ENCODE measurements at places on chromosomes 6 and 20. TPM values are rescaled to one million over a fixed set of nuclear protein-coding genes. Genes with fewer than 3 reads are reported as not detected.

The KCNK16 gene
- not detected for total RNA-seq

The MYCT1 gene
- not detected for total RNA-seq

The STMND1 gene
- not detected for total RNA-seq

The TREM2 gene
- not detected for total RNA-seq

The TP53TG5 gene
- 0.07 TPM for total RNA-seq

The OR2H2 gene
- total RNA-seq, result not detected

The ALDH8A1 gene
- 1.6 TPM for total RNA-seq

The VSTM2L gene
- total RNA-seq, result not detected

DNA sequence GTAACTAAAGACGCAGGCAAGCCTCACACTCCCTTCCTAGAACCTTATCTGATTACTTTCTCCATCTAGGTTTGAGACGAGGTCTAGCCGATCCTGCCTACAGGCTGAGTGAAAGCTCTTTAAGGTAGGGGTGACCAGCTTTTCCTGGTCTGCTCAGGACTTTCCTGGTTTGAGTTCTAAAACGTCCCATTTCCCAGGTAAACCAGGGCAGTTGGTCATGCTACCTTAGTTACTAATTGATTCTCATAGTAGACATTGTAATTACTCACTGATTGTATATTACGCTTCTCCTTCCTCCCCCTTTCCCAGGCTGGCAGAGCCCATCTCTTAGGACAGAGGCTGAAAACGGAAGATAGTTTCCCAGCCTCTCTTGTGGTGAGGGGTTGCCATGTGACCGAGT, 27.9 kb upstream of the RSPO4 start:
- peaks cover 17% of the 10 kb centered on the region for H3K27me3 ChIP-seq
- no peak overlapping the region for H3K27ac ChIP-seq
- DNase-seq, result no peak
- H3K36me3 ChIP-seq, result no peaks in the 10 kb centered on the region
- no peaks in the 10 kb centered on the region for H3K4me1 ChIP-seq

DNA sequence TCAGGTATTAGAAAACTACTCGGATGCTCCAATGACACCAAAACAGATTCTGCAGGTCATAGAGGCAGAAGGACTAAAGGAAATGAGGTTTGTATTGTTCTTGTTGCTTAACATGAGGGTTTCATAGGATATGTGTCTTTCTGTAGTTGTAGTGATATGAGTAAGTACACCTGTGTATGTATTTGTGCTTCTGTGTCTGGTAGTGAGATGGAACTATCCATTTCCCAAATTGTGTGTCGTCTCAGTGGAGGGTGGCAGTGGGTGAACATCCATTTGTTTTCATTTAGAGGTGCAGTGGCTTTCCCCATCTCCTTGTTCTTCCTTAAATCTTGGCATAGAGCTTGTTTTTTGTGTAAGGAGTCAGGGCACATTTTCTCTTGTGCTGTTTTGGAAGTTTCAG, 8.2 kb downstream of the ASXL1 start:
- DNase-seq, result no peak
- peak overlapping the region; percentile 16 for H3K4me3 ChIP-seq

GRCh38 chr6:30013291-30013922, 47.7 kb upstream of the POLR1H start:
- DNase-seq, result peak; percentile 27
- H3K27me3 ChIP-seq, result peaks cover 9% of the 10 kb centered on the region
- H3K4me1 ChIP-seq, result no peaks in the 10 kb centered on the region
- H3K4me3 ChIP-seq, result no peak overlapping the region
- no peak overlapping the region for H3K27ac ChIP-seq

DNA sequence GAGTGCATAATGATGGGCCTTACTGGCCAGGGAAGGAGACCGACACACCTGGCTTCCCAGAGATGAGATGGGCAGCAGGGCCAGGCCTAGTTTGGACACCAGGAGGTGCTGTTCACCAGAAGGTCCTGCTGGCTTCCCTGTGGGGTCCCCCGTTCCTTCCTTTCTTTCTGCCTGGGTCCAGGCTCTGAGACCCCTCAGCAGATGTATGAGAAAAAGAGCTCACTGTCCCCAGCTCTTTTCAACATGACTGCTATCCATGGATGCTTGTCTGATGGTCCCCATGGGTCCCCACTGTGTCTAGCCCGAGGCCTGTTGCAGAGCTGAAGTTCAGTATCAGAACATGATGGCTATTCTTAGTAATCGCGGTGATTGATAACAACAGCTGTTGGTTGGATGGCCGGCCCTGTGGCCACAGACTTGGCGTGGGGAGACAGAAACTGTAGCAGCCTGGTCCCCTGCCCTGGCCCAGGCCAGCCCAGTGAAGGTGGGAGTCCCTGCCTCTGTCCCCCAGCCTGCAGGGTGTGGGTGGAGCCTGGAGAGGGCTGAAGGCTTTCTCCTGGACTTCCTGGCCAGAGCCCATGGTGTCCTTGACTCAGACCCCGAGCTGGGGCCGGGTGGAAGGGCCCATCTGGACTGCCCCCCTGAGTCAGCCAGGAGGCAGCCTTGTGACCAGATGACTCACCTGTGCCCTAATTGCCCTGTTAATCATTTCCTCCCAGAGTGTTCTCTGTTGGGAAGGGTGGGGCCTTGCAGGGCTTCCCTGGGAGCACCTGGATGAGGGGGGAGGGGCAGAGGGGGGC, 9.9 kb upstream of the BAK1 start:
- H3K27ac ChIP-seq, result no peak overlapping the region
- no peak for DNase-seq
- no peak overlapping the region for H3K4me3 ChIP-seq
- H3K4me1 ChIP-seq, result peaks cover 28% of the 10 kb centered on the region
- H3K36me3 ChIP-seq, result peaks cover 2% of the 10 kb centered on the region

- no peak overlapping the region for H3K4me3 ChIP-seq
- DNase-seq, result no peak
- no peaks in the 10 kb centered on the region for H3K4me1 ChIP-seq
Measured at GRCh38 chr6:108644252-108644651, 83.5 kb downstream of the FOXO3 start.

GRCh38 chr6:140311146-140311545, 936.7 kb upstream of the CITED2 start:
- H3K4me1 ChIP-seq, result no peaks in the 10 kb centered on the region
- H3K27me3 ChIP-seq, result no peaks in the 10 kb centered on the region
- no peaks in the 10 kb centered on the region for H3K36me3 ChIP-seq
- no peak overlapping the region for H3K4me3 ChIP-seq
- DNase-seq, result no peak
- H3K27ac ChIP-seq, result no peak overlapping the region

DNA sequence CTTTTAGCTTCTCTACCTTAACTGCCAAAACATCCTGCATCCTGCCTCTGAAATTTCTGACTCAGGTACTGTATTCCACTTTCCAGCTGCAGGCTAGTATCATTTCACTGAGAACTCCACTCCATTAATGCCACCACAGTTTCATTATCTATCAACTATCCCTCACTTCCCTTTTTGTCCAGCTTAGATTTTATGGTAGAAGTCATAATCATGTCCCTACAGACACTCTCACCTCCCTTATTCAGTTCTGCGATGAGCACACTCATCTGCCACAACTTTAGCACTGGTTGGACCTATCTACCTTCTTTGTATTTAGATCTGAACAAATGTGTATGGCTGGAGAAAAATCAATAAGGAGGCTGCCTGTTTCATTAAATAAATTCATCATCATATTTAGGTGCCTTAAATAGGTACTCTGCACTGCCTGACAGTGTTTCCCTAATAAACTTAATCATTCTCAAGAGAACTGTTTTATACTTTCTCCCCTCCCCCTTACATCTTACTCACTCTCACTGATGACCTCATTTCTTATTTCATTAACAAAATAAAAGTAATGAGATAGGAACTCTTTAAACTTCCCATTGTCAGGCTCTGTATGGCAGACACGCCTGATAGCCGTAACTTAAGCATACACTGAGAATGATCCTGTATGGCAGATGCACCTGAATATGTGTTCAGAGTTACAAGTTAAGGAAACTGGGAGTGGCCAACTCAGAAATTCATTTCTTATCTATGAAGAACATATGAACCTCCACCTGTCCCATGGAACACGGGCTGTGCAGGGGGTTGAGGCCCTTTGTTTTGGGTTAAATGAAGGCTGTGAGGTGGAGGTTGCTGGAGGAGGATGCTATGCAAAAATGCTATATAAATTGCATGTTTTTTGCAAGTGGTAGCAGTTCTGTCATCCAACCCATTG, 95.3 kb upstream of the MAN1A1 start:
- no peak for DNase-seq
- H3K27ac ChIP-seq, result no peak overlapping the region
- no peak overlapping the region for H3K4me3 ChIP-seq
- peaks cover 10% of the 10 kb centered on the region for H3K36me3 ChIP-seq
- peaks cover 55% of the 10 kb centered on the region for H3K4me1 ChIP-seq

DNA sequence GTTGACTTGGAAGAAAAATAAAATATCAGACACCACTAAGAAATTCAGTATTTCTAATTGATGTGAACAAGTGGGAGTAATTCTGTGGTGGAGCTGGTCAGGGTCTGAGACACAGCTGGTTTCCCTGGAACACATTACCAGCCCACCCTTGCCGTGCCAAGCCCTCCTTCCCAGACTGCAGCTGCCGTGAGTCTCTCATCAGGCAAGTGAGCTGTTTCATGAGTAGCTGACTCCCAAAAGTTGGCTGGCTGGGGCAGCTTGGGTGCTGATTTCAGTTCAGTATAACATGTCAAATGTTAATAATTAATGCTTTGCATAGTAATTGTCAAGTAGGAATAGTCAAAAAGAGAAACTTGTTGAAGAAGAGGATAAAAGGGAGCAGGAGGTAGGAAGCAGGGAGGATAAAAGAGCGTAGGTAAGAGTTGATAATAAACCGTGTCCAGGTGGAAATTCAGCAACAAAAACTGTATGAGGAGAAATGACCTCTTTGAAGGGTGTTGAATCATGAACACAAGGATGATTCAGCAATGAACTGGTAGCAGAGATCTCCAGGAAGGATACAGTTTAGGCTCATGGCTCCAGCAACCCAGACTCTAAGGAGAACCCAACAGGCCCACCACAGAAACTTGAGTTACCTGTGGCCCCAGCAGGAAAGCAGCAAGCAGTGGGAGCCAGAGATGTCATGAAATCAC, 110.9 kb upstream of the SSTR4 start:
- no peak for DNase-seq
- H3K36me3 ChIP-seq, result no peaks in the 10 kb centered on the region
- H3K27ac ChIP-seq, result no peak overlapping the region
- peaks cover 3% of the 10 kb centered on the region for H3K27me3 ChIP-seq

GRCh38 chr6:54907355-54907754, 60.8 kb downstream of the FAM83B start:
- H3K27me3 ChIP-seq, result no peaks in the 10 kb centered on the region
- no peak overlapping the region for H3K27ac ChIP-seq
- H3K4me3 ChIP-seq, result no peak overlapping the region

- H3K36me3 ChIP-seq, result no peaks in the 10 kb centered on the region
- H3K27me3 ChIP-seq, result no peaks in the 10 kb centered on the region
- no peaks in the 10 kb centered on the region for H3K4me1 ChIP-seq
- H3K27ac ChIP-seq, result no peak overlapping the region
- H3K4me3 ChIP-seq, result no peak overlapping the region
Measured at GRCh38 chr20:16203096-16203495, 370.2 kb downstream of the KIF16B start.

DNA sequence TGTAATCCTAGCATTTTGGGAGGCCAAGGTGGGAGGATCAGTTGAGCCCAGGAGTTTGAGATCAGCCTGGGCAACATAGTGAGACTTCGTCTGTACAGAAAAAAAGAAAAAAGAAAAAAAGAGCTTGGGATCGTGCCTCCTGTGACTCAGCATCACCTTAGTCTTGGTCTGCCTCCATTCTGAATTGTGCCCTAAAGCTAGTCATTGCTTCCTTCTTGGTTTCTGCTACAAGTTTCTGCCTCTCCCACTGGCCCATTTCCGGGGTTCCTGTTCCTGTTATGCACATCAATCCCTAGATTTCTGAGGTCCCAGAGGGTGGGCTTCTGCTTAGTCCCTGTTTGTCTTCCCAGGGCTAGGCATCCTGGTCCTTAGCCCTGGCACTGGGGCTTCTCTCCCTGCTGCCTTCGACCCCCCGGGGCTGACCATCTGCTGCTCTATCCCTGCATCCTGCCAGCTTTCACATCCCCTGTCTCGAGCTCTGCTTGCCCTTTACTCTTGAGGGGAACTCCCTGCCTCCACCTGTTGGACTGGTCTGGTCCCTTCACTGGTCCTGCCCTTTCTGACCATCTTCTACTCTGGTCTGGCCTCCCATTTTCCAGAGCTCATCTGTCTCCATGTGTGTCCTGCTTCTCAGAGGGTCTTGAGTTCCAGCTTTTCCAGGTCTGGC, 77.5 kb upstream of the ESR1 start:
- DNase-seq, result no peak
- H3K27me3 ChIP-seq, result peaks cover 3% of the 10 kb centered on the region
- peaks cover 16% of the 10 kb centered on the region for H3K4me1 ChIP-seq
- H3K36me3 ChIP-seq, result peaks cover 12% of the 10 kb centered on the region
- no peak overlapping the region for H3K27ac ChIP-seq

DNA sequence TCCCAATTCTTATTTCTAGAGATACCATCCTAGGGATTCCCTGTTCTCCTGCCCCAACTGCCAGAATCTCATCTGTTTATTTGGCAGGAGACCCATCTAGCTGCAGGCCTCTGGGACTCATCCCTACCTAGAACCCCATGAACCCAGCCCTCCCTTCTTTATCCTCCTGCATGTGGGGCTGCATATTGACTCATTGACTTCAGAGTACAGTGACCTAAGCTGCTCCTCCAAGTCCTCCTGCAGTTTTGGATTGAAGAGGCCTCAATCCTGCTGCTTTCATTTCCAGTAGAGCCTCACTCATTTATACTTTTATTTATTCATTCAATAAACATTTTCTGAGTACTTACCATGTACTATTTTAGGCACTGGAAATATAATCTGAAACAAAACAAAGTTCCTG, 11.6 kb downstream of the TMEM200A start:
- H3K27me3 ChIP-seq, result peaks cover 5% of the 10 kb centered on the region
- peaks cover 15% of the 10 kb centered on the region for H3K4me1 ChIP-seq
- DNase-seq, result no peak
- peaks cover 2% of the 10 kb centered on the region for H3K36me3 ChIP-seq
- H3K4me3 ChIP-seq, result no peak overlapping the region

GRCh38 chr6:56570413-56571359, 72.0 kb downstream of the DST start:
- H3K4me1 ChIP-seq, result no peaks in the 10 kb centered on the region
- DNase-seq, result no peak
- peaks cover 2% of the 10 kb centered on the region for H3K27me3 ChIP-seq

- H3K36me3 ChIP-seq, result no peaks in the 10 kb centered on the region
- no peaks in the 10 kb centered on the region for H3K4me1 ChIP-seq
- no peak for DNase-seq
- no peak overlapping the region for H3K4me3 ChIP-seq
- no peak overlapping the region for H3K27ac ChIP-seq
- H3K27me3 ChIP-seq, result no peaks in the 10 kb centered on the region
Measured at GRCh38 chr6:23307516-23307915, 738.1 kb downstream of the HDGFL1 start.

All from activated T-helper 1 cell treated with anti-CD3 and anti-CD28 coated beads, Interleukin-12 subunit alpha, Interleukin-12 subunit beta, Interleukin-2, Interleukin-4 antibody, amounts not matched to agents 30 ng/mL and 10 ng/mL and 1 ng/mL, durations not matched to agents 14 hours and 24 hours and 36 hours (primary cell).